LHCN-M2 (cell line): ENCODE measurements at places on chromosomes 1 and 21. TPM values are rescaled to one million over a fixed set of nuclear protein-coding genes. Genes with fewer than 3 reads are reported as not detected.

DNA sequence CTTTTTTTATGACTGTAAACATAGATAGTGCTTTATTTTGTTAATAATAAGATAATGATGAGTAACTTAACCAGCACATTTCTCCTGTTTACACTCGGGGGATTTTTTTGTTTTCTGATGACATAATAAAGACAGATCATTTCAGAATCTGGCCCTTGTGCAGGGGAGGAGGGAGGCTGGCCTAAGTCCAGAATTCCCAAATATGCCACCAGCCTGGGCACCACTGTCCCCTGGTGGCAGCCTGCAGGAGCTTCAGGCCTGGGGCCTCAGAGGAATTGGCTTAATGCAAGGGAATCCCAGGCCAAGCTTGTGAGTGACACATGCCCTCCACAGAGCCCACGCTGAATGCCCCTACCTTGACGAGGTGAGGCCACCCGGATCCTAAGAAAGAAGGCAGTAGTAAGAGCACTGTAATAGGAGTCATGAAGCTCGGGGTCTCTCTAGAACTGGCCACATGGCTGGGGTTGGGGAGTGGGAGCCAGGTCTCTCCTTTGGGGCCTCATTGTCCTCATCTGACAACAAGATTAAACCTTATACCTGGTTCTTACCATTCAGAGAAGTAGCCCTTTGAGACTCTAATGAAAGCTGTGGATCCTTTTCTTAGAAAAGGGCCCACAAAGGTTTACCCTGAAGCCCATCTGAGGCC, 24.1 kb downstream of the ETNK2 start:
- peak; percentile 79 for DNase-seq

The LBR gene
- 23.7 and 27.2 TPM in 2 replicates for total RNA-seq

- DNase-seq: no peak
These were observed 13.5 kb upstream of the ATP2B4 start for GRCh38 chr1:203612932-203613682.

- peak; percentile 79 for DNase-seq
These were observed 6.4 kb downstream of the LAMC1 start for GRCh38 chr1:183029591-183030000.

GRCh38 chr21:41713495-41714281, 53.2 kb downstream of the RIPK4 start:
- DNase-seq: no peak

The C1QC gene
- total RNA-seq: not detected in 2 replicates

The ATPAF1 gene
- total RNA-seq: 41.2 and 42.1 TPM in 2 replicates

The FLG2 gene
- total RNA-seq: not detected in 2 replicates

GRCh38 chr1:6041432-6042062, 4.1 kb upstream of the KCNAB2 start:
- DNase-seq: peak; percentile 8

DNA sequence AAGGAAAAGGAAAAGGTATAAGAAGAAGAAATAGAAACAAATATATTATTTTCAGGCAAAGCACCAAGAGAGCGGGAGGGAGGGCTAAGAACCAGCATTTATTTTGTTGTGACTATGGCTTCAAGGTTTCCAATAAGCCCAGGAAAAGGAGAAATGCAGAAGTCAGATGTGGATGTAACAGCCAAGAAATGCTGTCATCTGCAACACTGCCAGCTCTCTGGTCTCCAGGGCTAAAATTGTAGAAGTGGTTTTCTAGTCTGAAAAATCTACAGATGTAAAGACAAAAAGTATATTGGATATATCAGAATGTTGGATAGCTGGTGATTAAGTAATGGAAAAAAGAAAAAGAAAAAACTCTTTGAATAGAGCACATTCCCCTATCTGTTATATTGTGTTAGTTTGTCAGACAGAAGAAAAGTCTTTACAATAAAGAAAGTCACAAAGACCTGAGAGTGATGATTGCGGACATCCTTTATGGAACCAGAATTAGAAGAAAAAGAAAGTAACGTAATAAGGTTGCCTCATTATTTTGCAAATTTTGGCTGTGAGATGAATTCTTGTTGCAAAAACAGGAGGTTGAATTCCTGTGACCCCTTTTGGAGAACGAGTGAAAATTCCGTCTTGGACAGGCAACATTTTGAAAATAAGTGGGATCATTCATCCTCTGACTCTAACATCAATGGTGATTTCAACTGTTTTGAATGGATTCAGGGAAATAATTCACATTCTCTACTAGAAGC, 938.1 kb downstream of the TTLL7 start:
- no peak for DNase-seq

The SORT1 gene
- total RNA-seq: 9.4 and 18.1 TPM in 2 replicates

DNA sequence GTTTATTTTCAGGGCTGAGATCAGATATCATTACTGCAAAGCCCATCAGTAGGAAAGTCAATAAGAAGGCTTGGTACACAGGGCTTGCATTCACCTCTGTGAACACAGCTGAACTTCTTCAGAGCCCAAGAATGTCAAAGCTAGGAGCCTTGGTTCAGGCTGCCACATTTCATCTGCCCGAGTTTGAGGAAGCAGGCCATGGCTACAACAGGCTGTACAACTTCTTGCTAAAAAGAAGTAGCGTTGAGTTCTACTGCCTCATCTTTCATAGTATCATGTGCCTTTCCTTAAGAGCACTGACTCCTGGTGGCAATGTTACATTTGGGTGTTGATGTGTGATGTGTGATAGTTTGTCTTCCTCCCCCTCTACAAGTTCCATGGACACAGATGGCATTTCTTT, 10.1 kb downstream of the C1orf162 start:
- no peak for DNase-seq

- DNase-seq: peak; percentile 91
These were observed 46.8 kb upstream of the WASF2 start for GRCh38 chr1:27536767-27537166.

The FAM163A gene
- total RNA-seq: not detected in 2 replicates

The ANKRD65 gene
- total RNA-seq: not detected in 2 replicates

- DNase-seq: peak; percentile 56
These were observed 19.5 kb upstream of the ETV3 start for GRCh38 chr1:157157501-157158190.

- DNase-seq: no peak
These were observed 191.9 kb upstream of the C1orf174 start for GRCh38 chr1:4091996-4092395.

GRCh38 chr1:170252851-170253579, 107.3 kb downstream of the NTMT2 start:
- DNase-seq: no peak

The MAGI3 gene
- total RNA-seq: 8.8 and 11.1 TPM in 2 replicates

DNA sequence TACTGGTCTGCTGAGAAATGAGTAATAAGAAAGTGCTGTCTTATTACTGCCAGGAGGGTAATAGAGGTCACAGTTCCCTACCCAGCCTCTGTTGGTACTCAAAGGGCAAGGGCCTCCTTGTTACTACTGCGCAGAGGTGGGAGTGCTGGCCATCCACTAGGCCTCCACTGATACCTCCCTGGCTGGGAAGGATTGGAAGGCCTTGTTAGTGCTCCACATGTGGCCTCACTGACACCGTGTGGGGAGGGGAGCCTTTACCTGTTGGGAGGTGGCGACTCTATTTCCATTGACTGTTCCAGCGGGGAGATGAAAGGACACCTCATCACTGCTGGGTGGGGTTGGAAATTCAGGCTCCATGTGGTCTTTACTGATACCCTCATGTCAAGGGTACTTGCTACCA, 57.8 kb upstream of the USP24 start:
- no peak for DNase-seq

GRCh38 chr1:10906866-10907519, 105.5 kb upstream of the TARDBP start:
- no peak for DNase-seq

- no peak for DNase-seq
These were observed 1019.2 kb downstream of the TTLL7 start for GRCh38 chr1:82979593-82980236.

The SPRR2E gene
- not detected in 2 replicates for total RNA-seq

DNA sequence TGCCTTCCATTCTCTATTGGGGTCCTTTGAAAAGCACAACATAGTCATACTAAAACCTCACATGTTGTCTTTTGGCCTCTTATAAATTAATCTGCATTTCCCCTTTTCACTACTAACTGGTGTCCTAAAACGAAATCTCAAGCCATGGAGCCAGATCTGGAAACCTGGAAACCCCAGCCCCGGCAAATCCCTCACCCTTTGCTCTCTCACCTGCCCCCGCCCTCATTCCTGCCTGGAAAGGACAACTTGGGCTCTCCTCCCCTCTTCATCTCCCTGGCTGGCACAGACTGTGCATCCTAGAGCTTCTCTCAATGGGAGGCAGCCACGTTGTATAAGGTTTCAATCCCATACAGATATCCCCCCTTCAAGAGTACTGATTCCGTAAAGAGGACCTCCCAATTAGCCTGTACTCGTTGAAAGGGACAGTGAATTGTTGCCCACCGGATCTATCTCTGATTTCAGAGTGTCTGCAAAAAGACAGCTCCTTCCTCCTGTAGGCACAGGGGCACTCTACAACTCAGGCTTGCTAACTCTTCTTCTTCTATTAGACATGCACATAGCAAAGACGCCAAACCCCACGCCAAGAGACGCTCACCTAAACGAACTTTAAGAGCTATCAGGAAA, 1.4 kb downstream of the DUSP10 start:
- no peak for DNase-seq

- no peak for DNase-seq
These were observed 164.0 kb downstream of the PGBD5 start for GRCh38 chr1:230261928-230262650.

The PADI1 gene
- total RNA-seq: 1.2 and 1.3 TPM in 2 replicates

The BLACAT1 gene
- not detected in 2 replicates for total RNA-seq

DNA sequence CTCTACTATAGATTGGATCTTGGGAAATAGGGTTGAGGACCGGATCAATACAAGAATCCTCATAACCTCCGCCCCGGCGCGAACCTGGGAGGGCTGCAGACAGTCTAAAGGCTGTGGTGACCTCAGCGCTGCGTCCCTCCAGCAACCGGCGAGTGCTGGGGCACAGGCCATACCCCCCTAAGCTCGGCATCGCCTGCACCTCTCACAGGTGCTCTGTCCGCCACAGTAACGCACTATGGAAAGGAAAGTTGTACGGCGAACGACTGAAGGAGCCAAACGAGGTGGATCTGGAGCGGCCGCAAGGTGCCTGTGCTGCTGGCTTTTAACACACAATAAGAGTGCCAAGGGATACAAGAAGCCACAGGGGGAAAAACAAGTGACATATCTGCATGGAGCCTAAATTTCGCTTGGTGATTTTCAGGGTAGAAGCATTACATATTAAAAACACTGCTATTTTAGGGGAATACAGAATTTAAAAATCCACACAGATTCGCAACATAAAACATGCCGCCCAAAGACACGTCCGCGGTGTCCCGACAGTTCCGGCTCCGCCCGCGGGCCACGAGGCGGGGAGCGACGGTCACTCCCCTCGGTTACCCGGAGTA, 1.4 kb upstream of the RBM15 start:
- no peak for DNase-seq

DNA sequence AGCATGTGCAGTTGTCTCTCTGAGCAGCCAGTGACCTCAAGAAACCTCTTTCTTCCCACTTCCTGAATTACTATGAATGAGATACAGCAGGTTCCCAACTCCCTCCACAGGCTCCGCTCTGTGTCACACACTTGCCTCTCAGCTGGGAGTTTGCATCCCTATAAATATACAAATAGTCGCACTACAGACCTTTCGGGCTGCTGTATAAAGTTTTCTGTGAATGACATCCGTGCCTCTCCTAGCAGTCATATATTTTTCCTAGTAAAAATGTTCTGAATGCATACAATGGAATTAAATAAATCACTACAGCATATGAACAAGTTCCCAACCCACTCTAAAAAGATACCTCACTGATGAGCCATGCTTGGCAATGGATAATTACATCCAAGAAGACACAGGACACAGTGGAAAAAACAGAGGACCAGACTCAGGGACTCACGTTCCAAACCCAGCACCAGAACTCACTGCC, 66.8 kb downstream of the CAPZB start:
- DNase-seq: no peak

The DNAJC28 gene
- total RNA-seq: 0.77 and 1.1 TPM in 2 replicates

- no peak for DNase-seq
These were observed 93.4 kb downstream of the KCNK1 start for GRCh38 chr1:233707153-233707879.

GRCh38 chr1:64915381-64916274, 50.7 kb downstream of the JAK1 start:
- peak; percentile 28 for DNase-seq
